Stimulated activated CD4-positive, alpha-beta T cell treated with anti-CD3 and anti-CD28 coated beads, TNF-alpha, amount 100 ng/mL, for 1 hour (primary cell): ENCODE measurements at places on chromosomes 13 and 19.

DNA sequence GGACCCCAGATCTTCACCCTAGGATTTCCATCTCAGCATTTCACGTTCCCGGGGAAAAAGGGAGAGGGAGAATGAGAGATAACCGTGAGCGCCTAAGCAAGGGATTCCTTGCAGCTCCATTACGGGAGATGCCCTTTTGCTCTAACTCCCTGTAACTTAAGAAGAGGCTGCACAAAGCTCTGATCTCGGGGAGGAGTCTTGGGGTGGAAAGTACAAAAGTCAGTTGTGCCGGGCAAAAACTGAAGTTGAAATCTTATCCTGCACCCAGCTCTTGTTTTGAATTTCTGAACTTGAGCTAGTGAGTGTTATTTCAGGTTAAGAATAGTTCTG lies 256.4 kb upstream of the SOX21 start:
- DNase-seq, result no peak

GRCh38 chr13:36475468-36475867 lies 43.2 kb downstream of the CCNA1 start:
- DNase-seq, result no peak

- no peak for DNase-seq
Observed at GRCh38 chr19:45306518-45307027, 16.1 kb downstream of the CKM start.

- DNase-seq, result no peak
Observed at GRCh38 chr13:50153401-50153800, 138.2 kb downstream of the KCNRG start.

DNA sequence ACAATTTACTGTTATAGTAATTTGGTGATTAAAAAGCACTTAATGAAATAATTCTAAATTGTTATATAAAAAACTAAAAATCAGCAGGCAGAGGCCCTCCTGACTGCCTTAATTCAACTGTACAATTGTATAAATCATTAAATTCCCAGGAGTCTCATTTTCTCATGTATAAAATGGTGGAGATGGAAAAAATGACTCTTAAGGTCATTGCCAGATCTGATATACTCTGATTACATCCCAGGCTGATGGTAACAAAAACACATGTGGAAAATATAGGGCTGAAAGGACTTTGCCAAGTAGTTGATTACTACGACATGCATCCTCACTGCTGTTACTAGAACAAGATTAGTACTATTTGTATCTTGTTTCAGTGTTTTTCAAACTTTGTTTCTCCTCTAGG lies 1020.0 kb upstream of the SLC10A2 start:
- DNase-seq, result no peak
